ENCODE measurements at places on chromosomes 13 and 19.

DNA sequence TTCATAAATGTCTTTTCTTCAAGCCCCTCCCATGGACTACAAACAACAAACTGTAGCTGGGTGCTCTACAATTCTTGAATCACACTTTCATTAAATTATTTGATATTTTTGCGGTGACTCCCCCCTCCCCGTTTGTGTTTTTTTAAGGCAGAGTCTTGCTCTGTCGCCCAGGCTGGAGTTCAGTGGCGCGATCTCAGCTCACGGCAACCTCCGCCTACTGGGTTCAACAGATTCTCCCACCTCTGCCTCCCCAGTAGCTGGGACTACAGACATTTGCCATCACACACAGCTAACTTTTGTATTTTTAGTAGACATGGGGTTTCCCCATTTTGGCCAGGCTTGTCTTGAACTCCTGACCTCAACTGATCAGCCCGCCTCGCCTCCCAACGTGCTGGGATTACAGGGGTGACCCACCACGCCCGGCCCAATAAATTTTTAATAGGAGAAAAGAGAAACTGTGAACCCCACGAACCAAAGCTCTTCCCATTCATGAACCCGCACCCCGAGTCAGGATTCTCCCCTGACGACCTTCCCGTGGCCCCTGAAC, 703 bp downstream of the ZNF506 start:
- no peak for DNase-seq

DNA sequence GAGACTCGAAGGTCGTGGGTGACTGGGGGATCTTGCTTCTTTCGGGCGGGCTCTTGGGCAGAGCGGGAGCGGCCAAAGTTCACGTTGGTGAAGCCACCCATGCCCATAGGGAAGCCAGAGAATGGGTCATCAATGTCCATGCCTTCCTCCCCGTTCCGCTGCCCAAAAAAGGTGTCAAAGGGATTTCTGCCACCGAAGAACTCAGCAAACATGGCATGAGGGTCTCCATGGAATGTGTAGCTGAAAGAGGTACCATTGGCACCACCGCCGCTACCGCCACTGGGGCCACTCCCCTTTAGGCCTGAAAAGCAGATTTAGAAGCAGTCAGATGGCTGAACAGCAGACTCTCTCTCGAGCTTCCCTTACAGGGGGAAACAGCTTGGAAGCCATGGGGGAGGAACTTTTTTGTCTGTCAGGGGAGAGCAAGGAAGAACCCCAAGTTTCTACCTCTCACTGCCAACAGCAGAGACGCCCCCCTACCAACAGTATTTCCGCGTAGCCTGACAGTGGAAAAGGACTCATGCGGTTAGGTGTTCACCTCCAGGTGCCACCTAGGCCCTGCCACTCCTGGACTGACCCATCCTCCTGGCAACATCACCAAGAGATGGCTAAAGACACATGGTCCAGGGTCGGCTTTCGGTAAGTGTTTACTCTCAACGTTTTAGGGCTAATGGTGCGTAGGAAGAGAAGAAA, 1.3 kb downstream of the DNAJB1 start:
- DNase-seq = no peak

DNA sequence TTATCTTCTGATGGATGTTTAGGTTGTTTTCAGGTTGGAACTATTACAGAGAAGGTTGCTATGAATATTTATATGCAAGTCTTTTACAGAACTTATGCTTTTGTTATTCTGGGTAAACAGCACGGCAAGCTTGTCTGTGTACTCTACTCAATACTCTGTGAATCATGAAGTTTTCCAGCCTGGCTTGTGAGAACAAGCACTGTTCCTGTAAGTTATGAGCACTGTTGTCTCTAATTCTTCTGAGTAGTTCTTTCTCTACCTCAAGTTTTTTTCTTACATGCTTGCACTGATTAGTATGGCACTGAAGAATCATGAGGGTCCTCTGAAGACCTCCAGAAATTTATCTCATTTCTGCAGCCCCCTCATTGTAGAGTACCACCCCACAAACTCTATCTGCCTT, 496.9 kb downstream of the KCTD12 start:
- no peak for DNase-seq

GRCh38 chr13:109251956-109252355, 534.4 kb downstream of the IRS2 start:
- no peak for DNase-seq

- no peak for DNase-seq
Observed at GRCh38 chr13:109724603-109725002, 61.8 kb downstream of the IRS2 start.

- no peak for DNase-seq
Observed at GRCh38 chr19:49679771-49680413, 2.8 kb downstream of the PRMT1 start.

DNA sequence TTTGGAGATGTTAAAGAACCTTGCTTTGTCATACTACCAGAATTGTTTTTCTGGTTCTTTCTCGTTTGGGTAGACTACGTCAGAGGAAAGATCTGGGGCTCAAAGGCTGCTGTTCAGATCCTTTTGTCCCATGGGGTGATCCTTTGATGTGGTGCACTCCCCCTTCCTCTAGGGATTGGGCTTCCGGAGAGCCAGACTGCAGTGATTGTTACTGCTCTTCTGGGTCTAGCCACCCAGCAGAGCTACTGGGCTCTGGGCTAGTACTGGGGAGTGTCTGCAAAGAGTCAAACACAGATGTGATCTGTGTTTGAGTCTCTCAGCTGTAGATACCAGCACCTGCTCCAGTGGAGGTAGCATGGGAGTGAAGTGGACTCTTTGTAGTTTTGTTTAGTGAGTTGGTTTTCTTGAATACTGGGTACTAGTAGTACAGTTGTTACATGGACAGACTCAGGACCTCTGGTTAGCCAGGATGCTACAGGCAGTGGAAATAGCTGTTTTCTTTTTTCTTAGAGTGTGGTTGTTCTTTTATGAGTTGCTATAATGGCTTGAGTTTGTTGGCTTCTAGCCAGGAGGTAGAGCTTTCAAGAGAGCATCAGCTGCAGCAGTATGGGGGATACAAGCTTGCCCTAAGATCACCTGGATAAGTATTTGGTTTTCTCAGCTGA, 34.4 kb downstream of the DNAJC15 start:
- DNase-seq = no peak

DNA sequence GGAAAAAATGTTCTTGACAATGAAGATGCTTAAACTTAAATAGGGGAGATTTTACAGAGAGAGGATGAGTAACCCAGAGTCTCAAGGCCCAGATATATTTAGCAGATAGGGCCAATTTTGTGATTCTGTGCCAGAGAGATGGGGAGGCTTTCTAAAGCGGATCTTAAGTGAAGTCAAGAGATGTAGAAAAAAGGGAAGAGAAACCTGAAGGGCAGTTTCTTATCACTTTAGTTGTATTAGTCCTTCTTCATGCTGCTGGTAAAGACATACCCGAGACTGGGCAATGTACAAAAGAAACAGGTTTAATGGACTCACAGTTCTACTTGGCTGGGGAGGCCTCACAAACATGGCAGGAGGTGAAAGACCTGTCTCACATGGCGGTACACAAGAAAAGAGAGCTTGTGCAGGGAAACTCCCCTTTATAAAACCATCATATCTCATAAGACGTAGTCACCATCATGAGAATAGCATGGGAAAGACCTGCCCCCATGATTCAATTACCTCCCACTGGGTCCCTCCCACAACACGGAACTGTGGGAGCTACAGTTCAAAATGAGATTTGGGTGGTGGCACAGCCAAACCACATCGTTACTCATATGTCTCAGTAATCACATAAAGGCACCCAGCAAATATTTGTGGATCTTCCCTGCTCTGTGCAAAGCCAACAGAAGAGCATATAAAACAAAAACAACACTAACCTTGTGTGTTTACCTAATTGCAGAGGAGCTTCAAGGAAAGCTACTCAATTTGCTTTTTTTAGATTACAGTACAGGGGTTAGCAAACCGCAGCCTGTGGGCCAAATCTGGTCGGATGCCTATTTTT, 102.6 kb upstream of the MYCBP2 start:
- DNase-seq = no peak

GRCh38 chr13:113845055-113845454, 18.8 kb downstream of the GAS6 start:
- no peak for DNase-seq

GRCh38 chr13:20239748-20240147, 7.6 kb upstream of the GJB6 start:
- no peak for DNase-seq

- no peak for DNase-seq
Observed at GRCh38 chr13:99963816-99964339, 7.7 kb downstream of the ZIC5 start.

GRCh38 chr19:41144403-41144802, 30.2 kb downstream of the CYP2F1 start:
- peak; percentile 89 for DNase-seq

- DNase-seq = no peak
Observed at GRCh38 chr13:74200081-74200480, 65.9 kb upstream of the KLF12 start.
